ENCODE measurements at places on chromosomes 5 and 9.

DNA sequence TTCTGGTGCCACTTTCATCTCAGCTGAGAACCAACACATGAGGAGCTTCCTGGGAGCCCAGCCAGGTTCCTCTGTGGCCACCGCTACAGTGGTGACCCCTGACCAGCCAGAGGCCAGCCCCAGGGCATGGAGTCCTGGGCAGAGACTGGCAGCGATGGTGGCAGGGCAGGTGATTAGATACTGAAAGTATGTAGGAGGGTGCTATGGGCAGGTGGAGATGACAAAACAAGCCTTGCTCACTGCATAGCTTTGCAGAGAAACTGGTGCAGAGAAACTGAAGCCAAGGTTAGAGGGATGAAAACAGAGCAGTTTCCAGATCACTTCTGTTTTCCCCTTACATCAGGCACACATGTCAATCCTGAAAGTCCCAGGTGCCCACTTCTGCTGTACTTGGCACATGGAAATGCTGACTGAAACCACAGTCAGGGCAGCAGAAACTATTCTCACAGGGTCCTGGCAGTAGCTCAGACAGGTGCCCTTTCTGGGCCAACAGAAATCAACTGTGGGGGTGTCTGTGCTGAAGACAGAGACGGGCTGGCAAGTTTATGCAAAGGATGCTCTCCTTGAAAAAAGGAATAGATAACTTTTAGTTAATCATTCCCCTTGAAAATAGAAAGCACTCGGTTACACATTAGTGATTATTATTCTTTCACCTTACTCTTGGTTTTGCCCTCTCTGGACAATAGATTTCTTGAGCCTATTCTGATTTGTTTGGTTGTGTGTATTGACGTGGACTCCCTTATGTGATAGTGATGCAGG lies 90.3 kb downstream of the ANKRD55 start:
- peaks cover 2% of the 10 kb centered on the region for H3K4me1 ChIP-seq
- no peak for DNase-seq
- no peaks in the 10 kb centered on the region for H3K36me3 ChIP-seq
- no peak overlapping the region for H3K27ac ChIP-seq
- H3K4me3 ChIP-seq: no peak overlapping the region
- H3K27me3 ChIP-seq: no peaks in the 10 kb centered on the region

GRCh38 chr9:133580419-133580738 lies 28.8 kb downstream of the FAM163B start:
- peaks cover 94% of the 10 kb centered on the region for H3K27me3 ChIP-seq
- peaks cover 5% of the 10 kb centered on the region for H3K4me1 ChIP-seq
- no peak overlapping the region for H3K27ac ChIP-seq
- no peak for DNase-seq
- H3K36me3 ChIP-seq: no peaks in the 10 kb centered on the region

DNA sequence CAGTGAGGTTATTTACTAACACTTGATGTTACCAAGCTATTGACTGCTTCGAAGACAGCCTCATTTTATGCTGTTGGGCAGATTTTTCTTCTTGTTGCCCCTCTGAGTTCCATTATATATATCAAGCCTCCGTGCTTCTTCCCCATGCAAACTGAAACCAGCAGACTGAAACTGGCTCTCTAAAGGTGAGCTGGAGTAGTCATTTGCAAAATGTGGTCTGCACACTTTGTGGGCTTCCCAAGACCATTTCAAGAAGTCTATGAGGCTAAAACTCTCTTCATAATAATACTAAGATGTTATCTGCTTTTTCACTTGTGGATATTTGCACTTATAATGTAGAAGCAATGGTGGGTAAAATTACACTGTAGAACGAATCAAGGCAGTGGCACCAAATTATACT lies 13.9 kb downstream of the SLC36A1 start:
- H3K36me3 ChIP-seq: peaks cover 20% of the 10 kb centered on the region
- H3K27me3 ChIP-seq: no peaks in the 10 kb centered on the region
- no peak for DNase-seq
- H3K27ac ChIP-seq: no peak overlapping the region
- H3K4me3 ChIP-seq: no peak overlapping the region

DNA sequence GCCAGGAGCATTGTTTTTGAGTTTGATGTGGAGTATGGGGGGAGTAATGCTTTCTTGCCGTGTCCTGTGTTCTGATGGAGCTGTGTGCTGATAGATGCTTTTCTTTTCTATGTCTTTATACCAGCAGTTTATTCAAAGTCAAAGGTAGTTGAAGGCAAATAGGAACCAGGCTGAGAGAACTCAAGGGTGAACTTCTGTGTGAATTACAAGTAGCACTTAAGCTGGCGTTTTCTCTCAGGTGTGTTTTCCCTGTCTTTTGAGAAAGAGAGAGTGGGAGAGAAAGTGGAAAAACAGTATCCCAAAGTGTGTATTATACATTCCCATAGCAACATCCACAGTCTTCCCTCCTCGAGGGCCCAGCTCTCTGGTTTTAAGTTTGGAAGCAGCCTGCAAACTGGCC lies 1.5 kb downstream of the TNFAIP8 start:
- H3K36me3 ChIP-seq: peaks cover 9% of the 10 kb centered on the region
- H3K4me3 ChIP-seq: peak overlapping the region; percentile 96
- H3K27ac ChIP-seq: peak overlapping the region; percentile 89
- no peak for DNase-seq
- no peaks in the 10 kb centered on the region for H3K27me3 ChIP-seq

DNA sequence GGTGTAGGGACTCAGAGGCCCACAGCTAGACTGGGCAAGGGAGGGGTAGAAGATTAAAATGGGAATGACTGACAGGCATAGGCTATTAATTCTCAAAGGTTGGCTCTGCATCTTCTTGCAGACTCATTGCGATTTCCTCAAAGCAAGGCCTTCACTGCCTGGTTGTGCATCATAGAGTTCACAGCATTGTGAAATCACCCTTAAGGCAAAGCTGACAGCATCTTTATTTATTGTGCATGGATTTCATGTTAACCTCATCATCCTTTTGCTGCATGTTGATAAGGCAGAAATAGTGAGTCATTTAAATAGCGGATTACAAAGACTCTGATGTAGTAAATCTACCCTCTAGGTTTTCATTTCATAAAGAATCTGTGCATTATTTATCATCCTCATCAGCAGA lies 13.6 kb upstream of the PALM2AKAP2 start:
- no peaks in the 10 kb centered on the region for H3K4me1 ChIP-seq
- H3K4me3 ChIP-seq: no peak overlapping the region
- H3K27ac ChIP-seq: no peak overlapping the region
- no peaks in the 10 kb centered on the region for H3K36me3 ChIP-seq
- peaks cover 23% of the 10 kb centered on the region for H3K27me3 ChIP-seq
